Activated T-cell treated with anti-CD3 and anti-CD28 coated beads, Interleukin-2, amount 50 U/mL, for 48 hours (primary cell): ENCODE measurements at places on chromosomes 2 and 18.

DNA sequence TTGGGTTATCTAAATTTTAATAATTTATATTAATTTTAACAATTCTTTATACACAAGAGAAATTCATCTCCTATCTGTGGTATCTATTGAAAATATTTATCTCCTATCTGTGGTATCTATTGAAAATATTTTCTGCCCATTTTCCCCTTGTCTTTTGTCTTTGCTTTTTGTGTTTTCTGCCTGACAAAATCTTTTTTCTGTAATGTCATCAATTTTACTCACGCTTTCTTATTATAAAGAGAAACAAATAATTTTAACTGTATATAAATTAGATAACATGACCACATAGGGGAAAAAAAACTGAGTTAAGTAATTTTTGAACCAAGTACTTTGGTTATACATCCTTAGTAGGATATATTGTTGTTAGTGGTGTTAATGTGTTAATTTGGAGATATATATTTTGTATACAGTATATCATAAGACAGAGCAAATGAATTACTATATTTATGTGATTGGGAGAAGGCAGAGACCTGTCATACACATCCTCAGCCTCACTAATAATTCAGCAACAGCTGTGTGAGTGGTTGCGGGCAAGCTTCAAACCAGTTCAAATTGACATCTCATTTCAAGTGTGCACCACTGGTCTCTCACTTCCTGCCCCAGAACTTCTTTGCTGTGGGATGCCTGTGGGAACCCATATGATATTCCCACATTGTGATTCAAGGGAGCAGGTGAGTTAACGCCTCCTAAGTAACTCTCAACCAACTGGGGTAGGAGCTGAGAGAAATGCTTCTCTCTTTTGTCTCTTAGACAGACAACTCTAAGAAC lies 292.4 kb downstream of the SP3 start:
- no peak for DNase-seq

GRCh38 chr2:9126540-9126939 lies 80.1 kb upstream of the ASAP2 start:
- no peak for DNase-seq

GRCh38 chr2:129812071-129812470 lies 167.4 kb upstream of the RAB6C start:
- DNase-seq: peak; percentile 19

DNA sequence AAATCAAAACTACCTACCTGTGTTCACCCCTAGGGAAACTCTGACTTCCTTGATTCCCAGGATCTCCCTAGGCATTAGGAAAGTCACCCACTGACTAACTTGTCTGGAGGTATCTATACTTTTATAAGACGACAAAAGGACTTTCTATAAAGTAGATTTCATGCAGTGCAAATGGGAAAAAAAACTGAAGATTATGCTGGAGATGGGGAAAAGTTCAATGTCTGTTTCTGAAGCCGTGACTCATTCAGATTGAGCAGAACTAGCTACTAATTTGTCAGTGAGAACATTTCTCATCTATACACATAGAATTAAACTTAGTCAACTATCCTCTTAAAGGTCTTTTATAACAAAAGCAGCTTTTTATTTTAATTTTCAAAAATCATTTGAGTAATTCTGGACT lies 6.0 kb downstream of the SEPTIN10 start:
- no peak for DNase-seq

DNA sequence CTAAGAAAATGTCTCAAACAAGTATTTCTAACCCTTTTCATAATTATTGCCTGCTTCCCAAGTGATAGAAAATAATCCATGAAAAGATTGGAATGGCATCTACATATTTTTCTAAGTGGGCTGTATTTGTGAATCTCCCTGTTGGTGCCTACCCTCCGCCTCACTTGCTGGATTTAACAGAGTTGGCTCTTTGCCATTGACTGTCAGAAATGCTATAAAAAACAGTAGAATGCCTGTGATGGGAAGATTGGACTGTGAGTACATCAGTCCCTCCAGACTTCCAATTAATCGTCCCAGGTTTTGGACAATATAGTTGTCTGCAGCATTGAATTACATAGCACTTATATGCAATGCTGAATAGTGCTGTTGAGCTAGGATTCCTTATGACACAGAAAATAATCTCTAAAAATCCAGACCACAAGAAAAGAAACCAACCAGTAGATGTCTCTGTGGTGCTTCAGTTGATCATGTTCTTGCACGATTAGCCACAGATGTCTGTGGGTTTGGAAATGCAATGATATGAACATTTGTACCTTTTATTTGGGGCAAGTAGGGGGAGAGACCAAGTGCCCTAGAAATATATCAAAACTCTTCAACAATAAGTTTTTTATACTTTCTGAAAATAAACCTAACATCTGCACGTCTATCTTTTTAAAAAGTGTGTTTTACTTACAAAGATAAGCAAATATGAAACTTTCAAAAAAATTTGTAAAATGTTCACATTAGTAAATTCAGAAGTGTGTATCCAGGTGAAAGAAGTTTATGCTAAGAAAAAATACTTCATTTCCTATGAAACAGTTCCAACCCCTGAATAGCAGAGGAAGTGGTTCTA lies 88.5 kb downstream of the DYNAP start:
- DNase-seq: no peak

DNA sequence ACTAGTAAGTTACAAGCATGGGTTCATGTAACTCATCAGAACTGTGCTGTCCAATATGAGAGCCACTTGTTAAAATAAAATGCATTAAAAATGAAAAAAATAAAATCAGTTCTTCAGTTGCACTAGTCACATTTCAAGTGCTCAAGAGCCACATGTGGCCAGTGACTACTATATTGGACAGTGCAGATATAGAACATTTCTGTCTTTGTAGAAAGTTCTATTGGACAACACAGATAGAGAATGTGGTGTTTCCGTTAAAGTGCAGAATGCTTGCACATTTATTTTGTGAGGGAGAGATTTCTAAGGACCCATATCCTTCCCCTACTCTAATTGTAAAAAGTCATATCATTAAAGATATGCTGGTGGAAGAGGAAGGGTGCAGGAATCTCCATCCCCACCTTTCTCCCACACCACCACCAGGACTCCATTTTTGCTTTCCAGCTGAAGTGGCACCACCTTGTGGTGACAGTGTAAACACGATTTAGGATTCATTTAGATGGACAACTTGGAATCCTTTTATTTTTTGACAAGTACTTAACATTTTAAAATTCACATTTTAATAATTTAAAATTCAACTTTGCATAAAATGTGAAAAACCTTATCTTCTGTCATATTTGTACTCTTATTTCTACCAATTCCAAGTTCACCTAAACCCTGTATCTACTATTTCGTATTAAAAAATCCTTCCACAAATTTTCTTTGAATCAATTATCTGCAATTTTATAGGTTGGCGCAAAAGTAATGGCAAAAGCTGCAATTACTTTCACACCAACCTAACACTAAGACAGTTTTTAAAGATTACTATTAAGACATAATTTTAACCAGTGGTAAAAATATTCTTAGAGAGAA lies 9.4 kb upstream of the CD302 start:
- DNase-seq: no peak

GRCh38 chr18:2878656-2879330 lies 32.0 kb downstream of the EMILIN2 start:
- no peak for DNase-seq

- no peak for DNase-seq
Measured at GRCh38 chr2:29614295-29614830, 307.0 kb downstream of the ALK start.

DNA sequence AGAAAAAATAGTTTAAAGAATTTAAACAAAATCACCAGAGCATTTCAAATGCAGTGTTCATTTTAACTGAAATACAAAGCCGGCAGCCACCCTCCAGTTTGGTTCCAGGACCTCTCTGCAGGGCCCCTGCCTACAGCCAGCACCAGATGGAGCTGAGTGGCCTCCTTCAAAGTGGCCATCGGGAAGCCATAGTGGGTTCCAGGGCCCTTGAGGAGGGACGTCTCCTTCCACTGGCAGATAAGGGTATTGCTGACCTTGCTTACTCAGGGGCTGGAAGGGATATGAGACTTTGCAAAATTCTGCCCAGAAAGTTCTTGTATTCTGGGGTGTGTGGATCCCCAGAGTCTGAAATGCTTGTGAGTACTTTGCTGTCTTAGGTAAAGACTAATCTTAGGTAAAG lies 205.2 kb upstream of the APCDD1 start:
- no peak for DNase-seq

DNA sequence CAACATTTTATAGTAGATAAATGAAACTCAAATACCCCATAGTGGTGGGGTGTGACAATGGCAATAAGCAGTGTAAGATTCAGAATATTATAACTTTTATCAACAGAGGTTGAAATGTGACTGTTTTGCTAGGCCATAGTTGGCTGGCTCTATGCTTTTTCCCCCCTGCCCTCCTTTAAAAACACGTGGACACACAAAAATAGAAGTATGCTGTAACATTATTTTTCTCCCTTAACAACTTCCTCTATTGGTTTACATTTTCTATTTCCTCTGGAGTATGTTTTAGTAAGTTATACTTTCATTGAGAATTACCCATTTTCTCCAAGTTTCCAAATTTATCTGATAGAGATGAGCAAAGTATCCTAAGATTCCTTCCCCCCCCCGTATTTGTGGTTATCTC lies 31.1 kb downstream of the NDUFAF7 start:
- DNase-seq: no peak

DNA sequence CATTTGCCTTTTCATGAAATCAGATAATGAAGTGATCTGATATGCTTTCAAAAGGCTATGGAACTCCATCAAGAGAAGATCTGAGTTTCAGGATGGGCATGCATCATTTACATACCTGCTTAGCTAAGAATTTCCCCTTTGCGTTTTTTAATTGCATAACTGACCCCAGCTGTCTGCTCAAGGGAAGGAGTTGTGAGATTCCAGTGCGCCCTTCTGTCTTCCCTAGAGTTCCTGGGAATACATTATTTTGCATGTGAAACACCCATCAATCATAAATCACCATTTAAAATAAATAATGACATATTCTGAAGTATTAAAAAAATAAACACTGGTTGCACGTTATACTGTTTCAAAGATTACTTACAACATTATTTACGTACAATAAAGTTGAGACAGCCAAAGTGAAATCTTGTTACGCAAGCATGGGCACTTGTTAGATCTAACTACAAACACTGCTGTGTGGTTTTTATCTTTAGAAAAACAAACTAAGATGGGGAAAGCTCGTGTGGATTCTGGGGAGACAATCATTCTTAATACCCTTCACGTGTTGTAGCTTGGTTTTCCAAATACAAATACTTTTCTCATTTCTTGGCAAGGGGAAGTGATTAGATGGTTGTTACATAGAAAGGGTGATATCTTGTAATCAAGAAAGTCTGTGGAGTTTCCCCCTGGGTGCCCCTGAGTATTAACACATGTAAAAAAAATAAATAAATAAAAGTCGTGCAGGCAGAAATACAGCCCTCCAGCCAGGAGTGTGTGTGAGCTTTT lies 125.7 kb upstream of the LMAN1 start:
- no peak for DNase-seq

GRCh38 chr18:41690332-41691127 lies 264.5 kb upstream of the PIK3C3 start:
- DNase-seq: no peak

- no peak for DNase-seq
Measured at GRCh38 chr2:46723346-46723745, 192.3 kb downstream of the MCFD2 start.

GRCh38 chr2:127843677-127844076 lies 14.3 kb downstream of the POLR2D start:
- no peak for DNase-seq

DNA sequence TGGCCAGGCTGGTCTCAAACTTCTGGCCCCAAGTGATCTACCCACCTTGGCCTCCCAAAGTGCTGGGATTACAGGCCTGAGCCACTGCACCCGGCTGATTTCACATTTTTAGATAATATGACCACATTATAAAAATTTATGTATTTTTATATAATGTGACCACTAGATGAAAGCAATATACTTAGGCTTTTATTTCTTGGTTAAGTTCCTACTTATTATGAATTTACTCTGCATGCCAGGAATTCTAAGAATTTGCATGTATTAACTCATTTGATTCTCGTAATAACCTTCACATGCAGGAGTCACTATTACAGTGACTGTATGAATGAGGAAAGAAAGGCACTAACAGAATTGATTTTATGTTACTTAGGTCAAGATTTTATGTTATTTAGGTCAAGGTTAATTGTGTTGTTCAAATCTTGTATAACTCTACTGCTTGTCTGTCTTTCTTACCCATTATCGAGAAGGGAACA lies 25.6 kb upstream of the CASP8 start:
- no peak for DNase-seq

DNA sequence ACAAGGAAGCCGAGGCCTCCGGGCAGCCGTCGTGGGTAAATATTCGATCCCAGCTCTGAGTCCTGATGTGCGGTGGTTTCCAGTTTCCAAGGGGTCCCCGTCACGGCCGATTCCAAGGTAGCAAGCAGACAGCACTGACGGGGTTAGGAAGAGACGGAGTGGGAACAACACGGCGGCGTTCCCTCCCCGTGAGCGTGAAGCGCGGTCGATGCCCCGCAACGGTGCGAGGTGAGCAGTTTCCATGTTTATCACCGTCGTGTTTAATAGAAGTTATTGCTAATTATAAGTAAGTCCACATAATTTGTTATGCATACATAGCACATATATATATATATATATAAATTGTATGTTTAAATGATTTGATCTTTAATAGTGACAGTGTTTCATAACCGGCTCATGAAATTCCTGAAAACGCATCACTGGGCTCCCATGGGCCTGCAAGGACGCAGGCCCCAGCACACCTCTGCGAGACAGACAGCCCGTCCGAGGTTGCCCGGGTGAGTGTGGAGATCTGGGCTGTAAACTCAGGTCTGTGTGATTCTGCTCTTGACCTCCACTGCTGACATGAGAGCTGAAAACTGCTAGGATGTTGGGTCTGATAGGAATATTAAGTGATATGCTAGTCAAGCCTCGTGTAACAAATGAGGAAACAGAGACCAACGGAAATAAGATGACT lies 243.5 kb upstream of the SALL3 start:
- no peak for DNase-seq

DNA sequence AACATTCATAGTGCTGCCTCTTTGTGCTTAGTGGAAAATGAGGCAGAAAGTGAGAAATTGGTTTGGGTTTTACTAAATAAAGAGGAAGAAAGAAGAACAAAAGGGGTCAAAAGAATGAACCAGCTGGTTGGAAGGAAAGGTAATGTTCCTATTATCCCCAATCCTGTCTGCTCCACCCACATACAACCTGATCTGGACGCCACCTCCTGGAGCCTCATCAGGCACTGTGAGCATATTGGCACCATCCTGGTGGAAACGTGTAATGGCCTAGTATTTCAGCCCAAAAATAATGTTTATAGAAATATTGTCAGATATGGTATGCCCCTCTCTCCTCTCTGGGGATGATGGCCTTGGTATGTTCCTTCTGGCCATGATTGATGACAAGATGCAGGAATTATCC lies 35.6 kb upstream of the ASNSD1 start:
- no peak for DNase-seq

GRCh38 chr2:205077159-205077558 lies 531.9 kb downstream of the PARD3B start:
- no peak for DNase-seq

GRCh38 chr2:230956827-230957755 lies 32.0 kb upstream of the GPR55 start:
- DNase-seq: peak; percentile 54

GRCh38 chr18:36839835-36840234 lies 10.9 kb downstream of the KIAA1328 start:
- DNase-seq: no peak
